ENCODE measurements at places on chromosomes 2 and 18.

DNA sequence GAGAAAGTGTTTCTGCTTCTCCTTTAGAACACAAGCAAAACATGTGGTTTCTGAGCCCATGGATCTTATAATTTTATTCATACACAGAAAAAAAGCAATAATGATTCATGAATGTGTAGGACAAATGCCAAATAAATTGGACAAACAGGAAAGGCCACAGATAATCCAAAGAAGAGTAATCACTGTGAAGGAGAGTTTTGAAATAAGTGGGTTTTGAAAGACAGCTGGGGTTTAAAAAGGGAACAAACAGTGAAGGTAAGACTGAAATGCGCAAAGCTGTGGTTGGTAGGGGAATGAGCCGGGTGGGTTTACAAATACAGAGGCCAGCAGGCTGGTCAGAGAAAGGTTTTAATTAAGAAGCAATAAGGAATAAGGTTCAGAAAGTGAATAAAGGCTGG lies 50.0 kb upstream of the MBOAT2 start:
- DNase-seq, result no peak

- no peak for DNase-seq
Measured at GRCh38 chr2:130372833-130373807, 17.3 kb downstream of the PTPN18 start.

DNA sequence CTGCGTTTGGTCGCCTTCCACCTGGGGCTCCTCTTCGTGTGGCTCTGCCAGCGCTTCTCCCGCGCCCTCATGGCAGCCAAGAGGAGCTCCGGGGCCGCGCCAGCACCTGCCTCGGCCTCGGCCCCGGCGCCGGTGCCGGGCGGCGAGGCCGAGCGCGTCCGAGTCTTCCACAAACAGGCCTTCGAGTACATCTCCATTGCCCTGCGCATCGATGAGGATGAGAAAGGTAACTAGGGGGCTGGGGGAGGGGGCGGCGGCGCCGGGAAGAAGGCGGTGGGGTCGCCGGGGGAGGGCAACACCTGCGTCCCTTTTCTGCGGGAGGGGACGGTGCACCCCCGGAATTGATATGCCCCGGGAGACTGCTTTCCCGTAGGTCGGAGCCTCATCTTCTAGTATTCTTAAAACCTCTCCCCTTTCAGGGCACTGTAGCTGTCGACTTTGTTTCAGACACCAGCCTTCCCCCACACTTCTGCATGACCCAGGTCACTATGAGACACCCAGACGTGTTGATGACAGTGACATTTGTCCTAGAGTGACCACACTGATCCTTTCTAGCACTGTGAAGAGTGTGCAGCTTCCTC lies 755 bp downstream of the SPAST start:
- no peak for DNase-seq

DNA sequence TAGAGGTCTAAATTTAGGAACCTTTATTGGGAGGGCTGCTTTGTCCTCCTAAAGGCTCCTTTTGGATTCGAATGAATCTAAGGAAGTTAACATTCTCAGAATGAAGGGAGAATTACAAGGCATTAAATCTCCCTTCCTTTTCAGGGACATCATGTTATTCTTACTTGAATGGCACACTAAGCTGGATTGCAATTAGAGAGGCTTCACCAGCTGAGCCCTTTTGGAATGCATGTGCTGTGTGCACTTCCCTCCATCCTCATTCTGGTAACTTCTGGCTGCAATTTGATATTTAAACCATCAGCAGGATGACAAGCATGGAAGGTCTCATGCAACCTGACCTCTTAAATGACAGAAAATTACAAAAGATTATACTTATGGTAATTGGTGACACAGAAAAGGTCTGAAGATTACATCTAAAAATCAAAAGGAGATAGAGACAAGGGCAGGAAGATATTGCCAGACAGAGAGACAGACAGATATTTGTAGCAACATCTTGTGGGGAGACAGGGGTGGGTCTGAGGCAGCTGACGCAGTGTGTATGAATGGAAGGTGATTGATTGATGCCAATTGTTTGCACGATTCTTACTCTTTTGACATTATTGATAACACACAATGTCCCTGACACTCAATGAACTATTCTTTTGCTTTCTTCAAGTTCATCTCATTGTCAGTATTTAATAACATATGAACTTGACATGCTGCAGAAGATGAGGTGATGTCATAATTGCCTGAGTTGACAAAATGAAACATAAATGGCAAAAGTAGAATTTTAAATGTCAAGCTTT lies 570.8 kb upstream of the GYPC start:
- DNase-seq, result no peak

GRCh38 chr2:169362118-169362893 lies at the start of gene LRP2:
Gene LRP2, minus strand, starts transcription at chr2:169362534. Its CDS starts 135 bp downstream, at chr2:169362399.
- DNase-seq, result peak; percentile 56

DNA sequence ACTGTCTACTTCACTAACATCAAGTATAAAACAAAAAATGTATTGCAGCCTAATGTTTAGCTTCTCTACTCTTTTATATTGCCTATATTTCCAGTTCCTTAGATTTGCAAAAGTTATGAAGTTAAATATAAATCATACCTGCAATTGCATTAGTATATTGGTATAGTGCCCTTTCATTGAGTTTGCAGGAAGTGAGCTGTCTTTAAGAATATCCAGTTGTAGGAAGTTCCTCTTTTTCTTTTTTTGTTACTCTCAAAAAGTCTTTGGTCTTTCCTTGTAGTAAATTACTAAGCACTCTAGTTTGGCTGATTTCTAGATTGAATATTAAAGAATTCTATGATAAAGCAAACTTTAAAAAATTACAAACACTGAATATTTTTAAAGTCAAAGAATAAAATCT lies 71.3 kb upstream of the FN1 start:
- DNase-seq, result no peak

DNA sequence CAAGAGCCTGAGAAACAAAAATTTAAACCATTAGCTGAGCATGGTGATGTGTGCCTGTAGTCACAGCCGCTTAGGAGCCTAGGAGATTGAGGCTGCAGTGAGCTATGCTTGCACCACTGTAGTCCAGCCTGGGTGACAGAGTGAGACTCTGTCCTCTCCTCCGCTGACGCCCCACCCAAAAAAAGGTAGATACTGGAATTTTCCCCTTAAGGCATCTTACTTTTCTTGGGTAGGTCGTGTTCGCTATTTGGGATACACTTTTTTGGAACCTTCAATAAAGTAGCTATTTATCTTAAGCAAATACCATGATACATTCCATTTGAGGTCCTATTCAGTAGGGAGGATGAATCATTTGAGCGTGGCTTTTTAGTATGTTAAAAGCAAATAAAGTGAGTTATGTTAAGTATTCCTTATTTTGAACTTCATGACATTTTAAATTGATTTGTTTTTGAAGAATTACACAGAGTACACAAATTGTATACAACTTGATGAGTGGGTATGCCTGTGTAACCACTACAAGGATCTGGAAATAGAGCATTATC lies 38.7 kb downstream of the RALBP1 start:
- DNase-seq, result no peak

DNA sequence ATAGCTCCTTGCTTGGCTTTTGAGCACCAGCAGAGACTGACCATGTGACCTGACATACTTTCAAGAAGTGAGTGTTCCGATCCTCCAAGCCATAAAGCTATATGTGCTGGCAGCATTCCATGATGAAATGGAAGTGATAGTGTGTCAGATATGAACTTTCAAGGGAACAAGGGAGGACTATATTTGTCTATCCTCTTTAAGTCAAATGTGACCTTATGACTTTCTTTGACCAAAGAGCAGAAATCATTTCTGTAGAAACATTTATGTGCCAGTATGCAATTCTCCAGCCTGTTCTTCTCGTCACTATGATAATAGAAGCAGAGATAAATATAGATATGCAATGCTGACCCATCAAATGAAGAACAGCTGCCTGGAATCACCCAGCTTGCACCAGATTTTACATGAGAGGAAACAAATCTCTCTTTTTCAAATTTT lies 14.4 kb downstream of the HYCC2 start:
- DNase-seq, result no peak
